Right ventricle myocardium superior (tissue), 1 donor: ENCODE measurements at places on chromosomes 6 and 20. TPM values are rescaled to one million over a fixed set of nuclear protein-coding genes. Genes with fewer than 3 reads are reported as not detected.
A peak's percentile ranks its signal among the peaks of the same experiment; 100 is the strongest.

Gene MTG2
- total RNA-seq: 20.8 TPM

Gene SS18L1
- total RNA-seq: 8.9 TPM

Gene GRIK2
- total RNA-seq: 5.5 TPM

DNA sequence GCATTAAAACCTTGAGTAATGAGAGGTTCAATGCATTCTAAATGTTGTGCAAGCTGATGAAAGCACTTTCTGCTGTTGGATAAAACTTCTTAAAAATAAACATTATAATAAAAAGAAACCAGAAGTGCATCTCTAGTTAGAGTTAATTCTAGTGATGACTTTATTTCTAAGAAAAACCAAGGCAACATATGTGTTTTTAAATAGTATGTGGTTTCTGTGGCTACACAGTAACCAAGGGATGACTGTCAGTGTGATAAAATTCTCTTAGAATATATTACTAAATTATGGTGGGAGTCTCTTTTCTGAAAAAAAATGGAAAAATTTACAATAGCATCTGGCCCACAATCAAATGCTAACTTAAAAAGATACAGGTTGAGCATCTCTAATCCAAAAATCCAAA, 117.0 kb downstream of the ME1 start:
- no peak for DNase-seq

GRCh38 chr6:26414281-26414680, 12.2 kb downstream of the BTN3A1 start:
- DNase-seq: no peak

DNA sequence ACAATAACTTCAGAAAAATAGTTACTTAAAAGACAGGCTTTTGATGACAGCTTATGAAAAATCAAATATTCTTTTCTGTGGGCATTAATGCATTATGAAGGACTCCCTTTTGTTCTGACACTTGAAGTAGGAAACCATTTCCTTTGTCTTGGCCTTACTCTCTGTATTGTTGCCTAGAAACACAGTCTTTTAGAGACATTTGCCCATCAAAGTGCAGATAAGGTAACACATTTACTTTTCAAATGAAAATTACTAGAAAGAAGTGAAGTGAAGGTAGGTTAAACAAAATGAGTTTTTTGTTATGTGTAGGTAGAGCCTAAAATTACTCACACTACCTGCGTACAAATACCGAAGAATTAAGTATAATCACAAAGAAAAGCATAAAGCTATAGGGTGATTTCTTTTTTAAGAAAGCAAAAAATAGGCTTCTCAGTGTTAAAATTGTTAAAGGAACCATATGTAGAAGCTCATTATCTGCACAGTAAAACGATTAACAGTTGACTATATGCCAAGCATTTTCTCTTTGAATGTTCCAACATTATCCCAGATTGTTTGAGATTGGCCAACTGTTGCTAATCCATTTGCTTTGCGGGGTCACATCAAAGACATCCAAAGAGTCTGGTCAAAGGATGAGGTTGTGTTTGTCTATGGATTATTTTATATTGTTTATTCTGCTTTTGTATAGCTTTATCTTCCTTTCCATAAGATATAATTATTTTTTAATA, 542.0 kb upstream of the RNF217 start:
- DNase-seq: no peak

Gene CTSZ
- 133 TPM for total RNA-seq

DNA sequence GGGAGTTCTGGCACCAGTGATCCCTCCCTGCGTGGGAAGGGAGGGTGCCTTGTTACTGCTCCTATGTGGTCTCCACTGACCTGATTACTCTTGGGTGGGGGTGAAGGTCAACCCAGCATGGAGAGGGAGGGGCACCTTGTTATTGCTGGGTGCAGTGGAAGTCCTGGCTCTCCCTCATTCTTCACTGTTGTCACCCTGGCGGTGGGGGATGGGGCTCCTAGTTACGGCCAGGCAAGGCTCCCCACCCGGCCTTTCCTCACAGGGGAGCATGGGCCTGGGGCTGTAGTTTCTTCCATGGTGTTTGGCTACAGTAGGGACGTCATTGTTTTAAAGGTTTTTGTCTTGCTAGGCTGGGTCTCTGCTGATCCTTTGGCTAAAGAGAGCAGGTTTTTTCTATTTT, 40.8 kb downstream of the PACSIN1 start:
- DNase-seq: no peak

DNA sequence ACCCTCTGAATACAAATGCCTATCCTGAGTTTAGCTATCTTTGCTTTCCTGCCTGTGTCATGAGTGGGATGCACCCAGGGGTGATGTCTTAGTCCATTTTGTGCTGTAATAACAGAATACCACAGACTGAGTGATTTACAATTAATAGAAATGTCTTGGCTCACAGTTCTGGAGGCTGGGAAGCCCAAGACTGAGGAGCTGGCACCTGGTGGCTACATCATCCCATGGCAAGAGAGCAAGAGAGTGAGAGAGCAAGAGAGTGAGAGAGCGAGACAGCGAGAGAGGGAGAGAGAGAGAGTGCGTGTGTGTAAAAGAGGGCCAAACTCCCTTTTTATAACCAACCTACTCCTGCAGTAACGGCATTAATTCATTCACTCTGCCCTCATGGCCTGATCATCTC, 76.8 kb downstream of the PRDM1 start:
- DNase-seq: no peak

- no peak for DNase-seq
These were observed 45.3 kb upstream of the CNR1 start for GRCh38 chr6:88211446-88211845.

DNA sequence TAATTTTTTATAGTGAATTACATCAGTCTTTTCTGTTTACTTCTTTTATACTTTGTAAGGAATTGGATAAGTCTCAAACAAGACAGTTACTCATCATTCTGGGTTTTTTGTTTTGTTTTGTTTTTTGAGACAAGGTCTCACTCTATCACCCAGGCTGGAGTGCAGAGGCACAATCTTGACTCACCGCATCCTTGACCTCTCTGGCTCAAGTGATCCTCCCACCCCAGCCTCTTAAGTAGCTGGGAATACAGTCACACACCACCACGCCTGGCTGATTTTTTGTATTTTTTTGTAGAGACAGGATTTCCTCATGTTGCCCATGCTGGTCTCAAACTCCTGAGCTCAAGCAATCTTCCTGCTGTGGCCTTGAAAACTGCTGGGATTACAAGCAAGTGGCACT, 524.3 kb downstream of the EYS start:
- DNase-seq: no peak

Gene HTR1E
- total RNA-seq: not detected

Gene OPN5
- total RNA-seq: not detected

Gene BICRAL
- 10.8 TPM for total RNA-seq

DNA sequence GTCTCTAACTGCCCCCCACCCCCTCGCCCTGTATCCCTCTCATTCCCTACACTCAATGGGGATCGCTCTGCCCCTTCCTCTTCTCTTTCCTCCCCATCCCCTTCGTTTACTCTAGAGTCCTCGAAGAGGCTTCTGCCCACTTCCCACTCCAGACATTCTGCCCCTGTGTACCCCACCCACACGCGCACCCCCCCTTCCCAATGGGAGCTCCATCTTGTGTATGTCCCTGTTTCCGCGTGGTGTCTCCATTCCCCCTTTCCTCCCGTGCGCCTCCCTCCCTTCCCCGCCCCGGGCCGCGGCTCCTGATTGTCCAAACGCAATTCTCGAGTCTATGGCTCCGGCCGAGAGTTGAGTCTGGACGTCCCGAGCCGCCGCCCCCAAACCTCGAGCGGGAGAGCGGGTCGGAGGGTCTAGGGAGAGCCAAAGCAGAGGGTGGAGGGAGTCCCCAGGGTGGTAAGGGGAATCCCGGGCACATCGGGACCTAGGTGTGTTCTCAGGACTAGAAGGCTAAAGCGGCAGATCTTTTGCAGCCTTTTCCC, 679 bp upstream of the RING1 start:
- peak; percentile 66 for DNase-seq

GRCh38 chr6:91731939-91732338, 1145.1 kb upstream of the MAP3K7 start:
- no peak for DNase-seq

DNA sequence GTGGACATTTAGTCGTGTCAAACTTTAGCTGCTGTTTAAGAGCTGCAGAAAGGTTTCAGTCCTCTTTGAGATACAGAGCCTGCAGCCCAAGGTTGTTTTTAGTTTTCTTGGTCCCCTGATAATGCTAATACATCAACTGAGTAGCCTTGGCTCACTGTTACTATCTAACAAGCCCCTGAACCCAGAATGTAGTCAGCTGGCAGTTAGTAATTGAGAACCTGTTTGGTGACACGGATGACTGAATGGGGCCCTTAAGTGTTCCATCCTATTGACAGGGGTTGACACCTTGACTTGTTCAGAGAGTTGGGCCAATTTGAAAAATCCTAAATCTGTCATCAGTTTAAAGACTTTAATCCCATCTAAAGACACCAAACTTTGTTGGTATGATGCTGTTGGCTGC, 2.8 kb downstream of the RTN4IP1 start:
- DNase-seq: no peak

Gene VSX1
- total RNA-seq: 0.30 TPM

Gene THBS2
- total RNA-seq: 8.6 TPM

Gene GABRR1
- total RNA-seq: not detected

DNA sequence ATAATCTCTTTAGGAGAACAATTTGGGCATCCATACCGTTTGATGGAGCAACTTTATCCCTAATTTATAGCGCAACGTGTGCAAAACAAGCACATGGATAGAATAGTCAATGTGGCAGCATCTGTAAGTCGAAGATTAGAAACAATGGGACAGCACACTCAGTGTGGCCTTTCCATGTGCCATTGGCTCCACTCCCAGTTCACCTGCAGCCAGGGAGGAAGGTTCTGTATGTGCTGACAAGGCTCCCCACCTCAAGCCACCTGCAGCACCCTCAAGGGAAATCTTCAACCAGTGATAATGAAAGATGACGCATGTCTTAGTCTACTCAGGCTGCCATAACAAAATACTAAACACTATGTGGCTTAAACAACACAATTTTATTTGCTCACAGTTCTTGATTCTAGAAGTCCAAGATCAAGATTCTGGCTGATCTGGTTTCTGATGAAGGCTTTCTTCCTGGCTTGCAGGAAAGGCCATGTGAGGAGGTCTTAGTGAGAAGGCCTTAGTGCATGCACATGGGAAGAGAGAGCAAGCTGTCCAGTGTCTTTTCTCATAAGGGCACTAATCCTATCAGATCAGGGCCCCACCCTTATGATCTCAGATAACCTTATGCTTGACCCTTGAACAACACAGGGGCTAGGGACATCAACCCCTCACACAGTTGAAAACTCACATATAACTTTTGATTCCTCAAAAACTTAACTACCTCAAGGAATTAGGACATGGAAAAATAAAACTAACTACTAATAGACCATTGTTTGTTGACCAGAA, 34.9 kb upstream of the SHLD1 start:
- DNase-seq: no peak

Gene C6orf132
- 1.9 TPM for total RNA-seq

DNA sequence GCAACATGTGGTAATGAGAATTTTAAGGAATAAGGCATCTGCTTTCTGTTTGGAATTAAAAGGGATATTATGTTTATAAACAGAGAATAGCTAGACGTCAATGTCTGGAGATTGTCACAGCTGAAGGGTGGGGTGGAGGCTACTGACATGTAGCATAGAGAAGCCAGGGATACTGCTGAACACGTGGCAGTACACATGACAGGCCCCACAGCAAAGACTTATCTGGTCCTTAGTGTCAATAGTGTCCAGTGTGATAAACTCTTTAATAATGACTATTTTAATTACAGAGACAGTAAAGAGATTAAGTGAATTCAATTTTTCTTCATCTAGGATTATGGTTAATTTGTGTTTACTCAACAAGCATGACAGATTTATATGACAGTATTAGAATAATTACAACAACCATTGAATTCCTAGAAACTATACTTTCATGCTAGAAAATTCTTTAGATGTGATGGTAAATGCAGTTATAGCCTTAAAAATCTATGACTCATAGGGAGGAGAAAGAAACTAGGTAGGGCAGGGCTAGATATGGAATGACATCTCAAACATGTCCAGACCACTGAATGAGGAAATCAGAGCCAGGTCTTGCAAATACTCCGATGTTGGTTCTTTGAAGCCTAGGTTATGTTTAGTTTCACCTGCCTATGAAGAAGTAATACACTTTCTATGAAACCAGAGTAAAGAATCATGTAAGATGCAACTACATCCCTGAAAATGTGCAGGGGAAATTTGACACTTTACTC, 399.5 kb downstream of the PHF3 start:
- DNase-seq: no peak

Gene FIG4
- 7.7 TPM for total RNA-seq

DNA sequence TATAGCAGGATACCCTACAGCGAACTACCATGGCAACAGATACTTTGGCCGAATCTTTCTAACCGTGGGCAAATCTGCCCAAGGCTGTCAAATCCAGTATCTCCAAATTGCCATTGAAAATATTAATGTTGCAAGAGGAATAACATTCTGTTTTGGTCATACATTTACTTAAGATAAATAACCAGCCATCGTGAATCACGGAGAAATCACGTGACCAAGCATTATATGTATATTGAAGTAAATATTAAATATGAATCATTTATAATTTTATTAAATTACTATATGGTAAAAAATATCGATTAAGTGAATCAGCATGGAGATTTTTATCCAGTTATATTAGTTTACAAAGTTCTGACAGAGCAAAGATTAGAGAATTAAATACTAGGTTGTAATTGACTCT, 714.6 kb upstream of the GJE1 start:
- no peak for DNase-seq

DNA sequence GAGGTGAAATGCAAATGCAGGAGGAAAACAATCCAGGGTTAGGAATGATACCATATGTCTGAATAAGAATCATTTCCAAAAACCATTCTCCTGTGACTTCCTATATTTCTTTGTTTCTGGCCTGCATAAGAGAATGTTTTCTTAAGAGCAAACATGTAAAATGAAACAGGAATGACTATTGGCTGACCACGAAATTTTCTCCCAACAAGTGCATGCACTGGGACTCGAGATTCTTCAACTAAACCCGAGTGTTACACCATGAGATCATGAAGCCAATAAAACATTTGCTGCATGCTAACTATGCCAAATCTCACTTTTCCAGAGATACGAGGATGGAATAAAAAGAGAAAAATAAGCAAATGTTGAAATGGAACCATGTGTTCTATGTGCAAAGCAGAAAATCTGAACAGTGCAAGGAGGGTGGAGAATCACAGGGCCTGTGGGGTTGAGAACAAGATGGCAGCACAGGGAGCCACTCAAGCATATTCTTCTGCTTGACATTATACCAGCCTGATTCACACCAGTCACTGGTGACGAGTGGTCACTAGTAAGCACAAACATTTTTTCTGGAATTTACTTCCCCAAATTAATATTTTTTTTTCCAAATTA, 212.2 kb upstream of the FOXA2 start:
- no peak for DNase-seq

DNA sequence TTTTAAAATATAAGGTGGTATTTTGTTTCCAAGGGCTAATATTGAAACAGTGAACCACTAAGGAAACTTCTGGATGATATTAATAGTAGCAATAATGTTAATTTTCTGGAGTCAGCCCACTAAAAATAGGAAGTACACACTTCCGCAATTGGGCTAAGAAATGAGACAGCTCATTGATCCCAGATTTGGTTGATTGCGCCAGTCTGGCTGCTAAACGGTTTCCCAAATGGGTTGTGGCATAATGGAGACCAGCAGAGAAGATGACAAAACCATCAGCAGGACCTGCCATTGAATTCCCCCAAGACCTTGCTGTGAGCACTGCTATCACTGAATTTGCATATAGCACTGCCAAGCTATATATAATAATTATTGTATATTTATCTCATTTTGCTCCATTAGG, 71.2 kb upstream of the SGK1 start:
- no peak for DNase-seq

Gene ZBTB46
- total RNA-seq: 13.5 TPM

GRCh38 chr6:158611541-158612370, 32.8 kb downstream of the DYNLT1 start:
- no peak for DNase-seq

Gene TTK
- total RNA-seq: 0.32 TPM

GRCh38 chr20:19658137-19658536, 99.9 kb upstream of the RIN2 start:
- peak; percentile 49 for DNase-seq

Gene BPIFB1
- total RNA-seq: not detected
